ENCODE measurements at places on chromosomes 13 and 19. TPM values are rescaled to one million over a fixed set of nuclear protein-coding genes. Genes with fewer than 3 reads are reported as not detected.

The GAS6 gene
- total RNA-seq = 5.9 TPM

The IRGC gene
- total RNA-seq = not detected

The PRR22 gene
- 1.3 TPM for total RNA-seq

The SPACA6 gene
- 41.8 TPM for total RNA-seq

The LHFPL6 gene
- total RNA-seq = 19.6 TPM

The SIAH3 gene
- 7.4 TPM for total RNA-seq

The CDC34 gene
- total RNA-seq = 74.9 TPM

The MCEMP1 gene
- not detected for total RNA-seq

The PSG1 gene
- 0.15 TPM for total RNA-seq

DNA sequence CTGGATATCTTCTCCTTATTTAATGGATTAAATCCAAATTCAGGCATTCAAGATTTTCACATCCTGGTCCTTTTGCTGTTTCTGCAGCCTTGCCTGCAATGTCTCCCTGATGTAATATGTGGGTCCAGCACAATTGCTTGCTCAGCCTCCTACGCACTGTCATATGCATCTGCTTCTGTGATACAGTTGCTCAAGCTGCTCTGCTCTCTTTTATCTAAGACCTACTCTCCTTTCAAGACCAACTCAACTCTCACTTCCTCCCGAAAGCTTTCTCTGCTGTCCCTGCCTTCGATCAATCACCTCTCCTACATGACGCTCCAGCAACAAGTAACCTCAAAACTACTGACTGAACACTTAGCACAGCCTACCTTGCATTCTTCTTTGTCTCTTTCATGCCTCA is 138.2 kb downstream of the DCLK1 start:
- no peak for ATAC-seq

GRCh38 chr19:46471116-46471733 is at the start of gene PNMA8A:
Gene PNMA8A (minus strand): TSS chr19:46471563. CDS start chr19:46471035, 528 bp downstream.
- peak; percentile 90 for ATAC-seq

GRCh38 chr19:33396701-33397535 is 23.4 kb downstream of the CEBPG start:
- ATAC-seq = no peak

GRCh38 chr19:17467471-17468301 is 2.6 kb upstream of the SLC27A1 start:
- no peak for ATAC-seq

DNA sequence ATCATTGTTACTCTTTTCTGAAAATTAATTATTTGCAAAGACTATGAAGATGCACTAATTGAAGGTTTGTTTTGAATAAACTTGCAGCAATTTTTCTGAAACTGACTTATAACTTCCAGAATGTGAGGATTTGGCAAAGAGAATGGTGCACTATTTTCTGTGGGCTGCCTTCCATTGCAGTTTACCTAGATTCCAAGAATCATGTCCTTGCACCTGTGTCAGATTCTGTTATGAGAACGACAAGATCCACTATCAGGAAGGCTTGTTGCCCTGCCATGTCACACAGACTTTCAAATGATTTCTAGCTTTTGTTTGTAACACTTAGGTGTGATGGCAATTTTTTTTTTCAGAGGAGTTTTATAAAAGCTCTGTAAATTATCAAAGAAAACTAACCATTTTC is 5.6 kb upstream of the SLAIN1 start:
- ATAC-seq = no peak

GRCh38 chr19:48110350-48110966 is at the start of gene PLA2G4C:
Gene PLA2G4C (minus strand): TSS chr19:48110817. CDS start chr19:48106529, 4,288 bp downstream.
- ATAC-seq = peak; percentile 74

DNA sequence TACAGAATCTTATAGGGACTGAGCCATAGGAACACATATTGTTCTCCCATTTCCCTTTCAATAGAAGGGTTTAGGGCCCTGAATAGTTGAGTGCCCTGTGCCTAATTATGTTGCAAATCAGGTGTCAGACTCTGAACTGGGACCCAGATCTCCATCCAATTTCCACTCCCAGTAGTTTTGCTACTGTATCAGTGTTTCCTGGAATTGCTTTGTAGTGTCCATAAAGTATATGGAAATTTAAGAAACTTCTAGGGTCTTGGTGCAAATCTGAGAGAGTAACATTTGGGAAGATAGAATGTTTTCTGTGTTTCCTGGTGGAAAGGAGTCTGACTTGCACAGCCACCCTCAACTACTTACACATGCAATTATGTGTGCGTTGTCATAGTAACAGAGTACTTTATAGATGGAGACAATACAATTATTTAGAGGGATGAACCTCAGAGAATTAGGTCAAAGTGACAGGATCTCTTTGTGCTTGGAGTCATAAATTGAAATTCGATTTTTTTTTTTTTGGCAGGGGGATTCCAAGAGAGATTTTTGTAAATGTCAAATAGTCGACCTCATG is 646 bp upstream of the SLC10A2 start:
- ATAC-seq = no peak

GRCh38 chr19:42313096-42313839 is at the start of gene TMEM145:
Gene TMEM145 (plus strand): TSS chr19:42313309. CDS start chr19:42313377, 68 bp downstream.
- ATAC-seq = peak; percentile 91

- no peak for ATAC-seq
These were observed 1.5 kb downstream of the FUT1 start for GRCh38 chr19:48750771-48751504.

DNA sequence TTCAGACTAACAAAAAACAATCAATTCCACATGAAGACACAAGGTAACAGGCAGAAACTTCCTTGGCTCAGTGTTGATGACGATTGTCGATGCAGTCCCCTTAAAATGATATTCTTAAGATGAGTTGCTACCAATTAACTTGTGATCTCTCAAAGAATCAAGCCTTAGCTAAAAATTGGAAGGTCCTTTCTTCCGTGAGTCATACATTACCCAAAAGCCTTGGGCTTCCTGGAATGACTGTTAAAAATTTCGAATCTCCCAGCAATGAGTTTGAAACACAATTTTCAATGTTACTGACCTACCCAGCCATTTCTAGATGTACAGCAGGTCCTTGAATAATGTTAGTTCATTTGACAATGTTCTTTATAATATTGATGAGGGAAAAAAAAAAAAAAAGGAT is 28.0 kb upstream of the RB1 start:
- ATAC-seq = no peak

DNA sequence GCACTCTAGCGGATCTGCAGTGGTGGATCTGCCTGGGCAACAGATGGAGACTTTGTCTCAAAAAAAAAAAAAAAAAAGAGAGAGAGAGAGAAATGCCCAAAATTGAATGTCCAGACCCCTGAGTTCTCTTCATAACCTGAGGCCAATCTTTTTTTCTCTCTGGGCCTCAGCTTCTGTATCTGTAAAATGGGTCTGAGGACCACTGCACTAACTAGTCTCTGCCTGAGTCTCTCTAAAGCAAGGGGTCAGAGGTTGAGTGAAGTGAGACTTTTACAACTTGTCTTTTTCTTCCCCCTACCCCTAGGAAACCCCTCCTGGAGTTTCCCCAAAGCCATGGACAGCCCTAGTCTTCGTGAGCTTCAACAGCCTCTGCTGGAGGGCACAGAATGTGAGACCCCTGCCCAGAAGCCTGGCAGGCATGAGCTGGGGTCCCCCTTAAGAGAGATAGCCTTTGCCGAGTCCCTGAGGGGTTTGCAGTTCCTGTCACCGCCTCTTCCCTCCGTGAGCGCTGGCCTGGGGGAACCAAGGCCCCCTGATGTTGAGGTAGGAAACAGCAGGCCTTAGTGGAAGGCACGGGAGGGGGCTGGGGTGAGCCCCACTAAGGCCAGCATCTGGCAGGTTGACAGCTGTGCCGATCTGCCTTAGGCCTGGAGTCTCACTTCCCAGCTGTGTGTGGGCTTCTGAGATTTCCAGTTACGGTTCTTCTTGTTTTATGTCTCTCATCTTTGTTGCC is 1.8 kb downstream of the TMEM91 start:
- no peak for ATAC-seq

DNA sequence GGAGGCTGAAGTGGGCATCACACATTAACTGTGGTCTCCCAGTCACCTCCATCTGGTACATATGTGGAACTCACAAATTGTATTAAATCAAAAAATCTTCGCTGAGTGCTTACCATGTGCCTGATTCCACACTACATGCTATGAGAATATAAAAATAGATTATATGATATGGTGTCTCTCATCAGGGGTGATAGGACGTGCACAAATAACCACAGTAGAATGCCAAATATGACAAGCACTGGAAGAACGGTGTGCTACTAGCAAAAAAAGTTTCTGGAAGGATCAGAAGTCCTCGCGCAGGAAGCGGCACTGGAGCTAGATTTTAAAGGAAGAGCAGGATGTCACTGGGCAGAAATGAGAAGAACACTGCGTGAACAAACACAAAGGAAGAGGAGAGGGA is 62.3 kb downstream of the TBC1D4 start:
- ATAC-seq = no peak

GRCh38 chr13:109779876-109780510 is 6.4 kb downstream of the IRS2 start:
- no peak for ATAC-seq

GRCh38 chr13:21932996-21933395 is 262.1 kb downstream of the FGF9 start:
- no peak for ATAC-seq

GRCh38 chr19:19061506-19061905 is 2.3 kb upstream of the SLC25A42 start:
- no peak for ATAC-seq

DNA sequence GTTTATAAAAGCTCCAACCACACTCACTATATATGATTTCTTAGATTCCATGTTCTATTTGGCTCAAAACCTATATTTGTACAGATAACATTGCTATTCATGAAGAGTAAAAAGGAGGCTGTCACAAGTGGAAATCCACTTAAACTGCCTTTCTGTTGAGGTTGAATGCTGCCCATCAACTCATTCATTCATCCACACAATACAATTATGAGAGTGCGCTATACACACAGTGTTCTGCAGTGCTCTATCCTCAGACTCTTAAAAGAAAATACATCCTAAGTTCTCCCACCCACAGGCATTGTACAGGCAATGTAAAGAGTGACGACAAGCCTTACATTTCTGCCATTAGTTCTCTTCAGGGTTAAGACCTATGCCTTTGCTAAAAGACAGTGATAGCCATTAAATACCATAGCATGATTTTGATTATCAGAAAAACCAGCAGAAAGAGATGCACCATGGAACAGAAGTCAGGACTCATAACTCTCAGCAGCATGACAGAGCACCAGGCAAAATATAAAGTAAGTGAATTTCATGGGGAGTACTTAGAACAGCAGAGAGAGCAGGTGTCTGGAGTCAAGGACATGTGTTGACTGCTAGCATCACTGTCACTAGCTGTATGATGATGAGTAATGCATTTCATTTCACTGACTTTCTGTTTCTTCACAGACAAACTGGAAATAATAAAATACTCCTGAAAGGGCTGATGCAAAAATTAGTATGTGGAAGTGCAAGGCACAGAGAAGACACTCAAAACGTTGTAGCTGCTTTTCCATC is 218.0 kb downstream of the RBM26 start:
- ATAC-seq = no peak

GRCh38 chr13:61954092-61954491 is 538.4 kb upstream of the PCDH20 start:
- no peak for ATAC-seq

Data from motor neuron (in vitro differentiated cells).